ENCODE measurements at places on chromosomes 4 and X.

- DNase-seq, result no peak
These were observed 667.4 kb upstream of the NDST4 start for GRCh38 chr4:115780835-115781234.

DNA sequence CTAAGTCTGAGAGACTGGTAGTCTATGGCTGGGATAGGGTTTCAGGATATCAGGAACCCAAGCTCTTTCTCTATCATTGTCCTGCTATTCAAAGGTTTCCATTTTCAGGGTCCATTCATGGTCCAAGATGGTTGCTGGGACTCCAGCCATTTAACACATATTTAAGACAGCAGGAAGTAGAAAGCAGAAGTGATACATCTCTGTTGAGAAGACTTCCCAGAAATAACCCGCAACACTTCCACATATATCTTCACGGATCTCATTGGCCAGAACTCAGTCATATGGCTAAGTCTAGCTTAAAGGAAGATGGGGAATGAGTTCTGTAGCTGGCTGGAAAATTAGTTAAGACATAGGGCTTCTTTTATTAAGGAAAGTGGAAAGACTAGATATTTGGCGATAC is 23.8 kb downstream of the CTSO start:
- no peak for DNase-seq

GRCh38 chrX:25016938-25017598 is 1.3 kb upstream of the ARX start:
- DNase-seq, result no peak

DNA sequence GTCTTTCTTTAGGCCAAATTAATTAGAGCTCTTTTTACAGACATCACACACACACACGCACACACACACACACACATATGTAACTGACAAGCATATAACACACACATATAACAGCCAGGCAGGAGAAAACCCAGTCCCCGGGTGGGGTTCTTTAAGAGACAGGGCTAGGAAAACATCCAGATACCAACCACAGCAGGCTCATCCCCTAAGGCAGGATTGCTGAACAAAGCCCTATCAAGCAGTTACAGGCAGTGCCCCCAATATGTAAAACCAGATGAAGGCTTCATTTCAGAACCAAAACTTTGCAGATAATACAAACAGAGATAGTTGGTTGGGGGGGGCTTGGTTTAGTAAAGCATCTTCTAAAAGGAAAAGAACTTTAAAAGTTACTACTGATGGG is 18.0 kb upstream of the FAM47E start:
- DNase-seq, result no peak

DNA sequence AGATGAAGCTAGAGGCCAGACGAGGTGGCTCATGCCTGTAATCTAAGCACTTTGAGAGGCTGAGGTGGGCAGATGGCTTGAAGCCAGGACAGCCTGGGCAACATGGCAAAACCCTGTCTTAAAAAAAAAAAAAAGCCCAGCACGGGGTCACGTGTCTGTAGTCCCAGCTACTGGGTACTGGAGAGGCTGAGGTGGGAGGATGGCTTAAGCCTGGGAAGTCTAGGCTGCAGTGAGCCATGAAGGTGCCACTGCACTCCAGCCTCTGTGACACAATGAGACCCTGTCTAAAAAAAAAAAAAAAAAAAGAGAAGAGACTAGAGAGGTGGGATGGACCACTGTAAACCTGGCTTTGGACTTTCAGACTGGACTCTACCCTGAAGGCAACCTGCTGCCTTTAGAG is 10.7 kb upstream of the LRBA start:
- DNase-seq, result no peak

DNA sequence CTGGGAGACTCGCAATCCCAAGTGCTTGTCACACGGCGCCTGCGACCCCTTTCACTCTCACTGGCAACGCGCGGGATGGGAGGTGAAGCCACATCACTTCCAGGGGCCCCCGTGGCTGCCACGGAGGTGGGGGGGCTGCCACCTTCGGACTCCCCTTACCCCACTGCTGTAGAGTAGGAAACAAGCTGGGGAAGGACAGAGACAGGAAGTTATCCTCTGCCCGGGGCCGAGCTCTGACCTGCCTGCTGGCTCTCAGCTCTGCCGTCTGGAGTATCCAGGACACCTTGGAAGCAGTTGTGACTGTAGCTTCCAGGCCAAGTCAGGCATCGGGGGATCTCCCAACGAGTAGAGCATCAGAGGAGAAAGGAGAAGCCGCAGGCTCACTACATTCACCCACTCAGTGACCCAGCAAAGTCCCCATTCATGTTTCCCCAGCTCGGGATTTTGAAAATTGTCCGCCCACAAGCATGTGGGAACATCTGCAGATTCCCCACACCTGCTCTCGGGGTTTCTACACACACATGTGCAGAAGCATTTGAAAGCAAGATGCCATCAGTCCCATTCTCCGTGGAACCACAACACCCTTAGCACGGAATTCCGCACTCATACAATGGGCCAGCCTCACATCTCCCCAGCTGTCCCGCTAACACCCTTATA is 10.8 kb downstream of the PDZD4 start:
- no peak for DNase-seq

DNA sequence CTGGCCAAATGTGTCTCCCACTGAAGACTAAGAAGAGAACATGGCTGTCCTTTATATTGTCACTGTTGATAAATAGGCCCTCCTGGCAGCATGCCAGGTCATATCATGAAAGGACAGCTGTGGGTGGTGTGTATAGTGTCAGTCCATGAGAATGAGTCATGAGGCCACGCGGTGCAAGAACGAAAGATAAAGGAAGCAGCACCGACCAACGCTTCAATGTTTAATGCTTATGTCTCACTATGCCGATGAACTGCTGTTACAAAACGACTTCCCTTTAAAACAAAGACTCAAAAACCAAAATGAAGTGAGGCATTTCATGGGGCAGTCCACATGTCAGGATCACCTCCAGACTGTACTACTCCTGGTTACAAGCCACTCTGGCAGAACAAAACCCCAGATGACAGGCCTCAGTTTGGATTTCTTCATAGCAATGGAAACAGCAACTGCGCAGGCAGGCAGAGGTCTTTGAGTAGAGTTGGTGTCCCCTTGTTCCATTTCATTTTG is 5.2 kb upstream of the TCEANC start:
- no peak for DNase-seq

DNA sequence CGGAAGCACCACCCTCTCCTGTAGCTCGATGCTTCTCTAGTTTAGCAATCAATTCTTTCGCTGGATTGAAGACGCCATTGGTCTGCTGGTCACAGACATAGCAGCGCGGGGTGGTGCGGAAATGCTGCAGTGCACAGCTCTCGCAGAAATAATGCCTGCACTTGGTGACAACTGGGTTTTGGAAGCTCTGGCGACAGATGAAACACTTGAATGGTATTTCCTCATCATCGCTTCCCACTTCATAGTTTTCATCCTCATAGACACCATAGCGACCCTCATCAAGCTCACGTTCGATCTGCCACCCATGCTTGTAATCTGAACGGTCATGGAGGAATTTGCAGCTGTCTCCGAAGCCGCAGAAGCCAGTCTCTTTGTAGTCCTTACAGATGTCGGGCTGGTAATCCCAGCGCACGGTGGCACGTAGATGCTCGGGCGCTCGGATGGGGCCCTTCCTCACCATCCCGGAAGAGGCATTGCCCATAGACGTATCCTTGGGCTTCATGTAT is 854 bp downstream of the RNF113A start:
- no peak for DNase-seq

DNA sequence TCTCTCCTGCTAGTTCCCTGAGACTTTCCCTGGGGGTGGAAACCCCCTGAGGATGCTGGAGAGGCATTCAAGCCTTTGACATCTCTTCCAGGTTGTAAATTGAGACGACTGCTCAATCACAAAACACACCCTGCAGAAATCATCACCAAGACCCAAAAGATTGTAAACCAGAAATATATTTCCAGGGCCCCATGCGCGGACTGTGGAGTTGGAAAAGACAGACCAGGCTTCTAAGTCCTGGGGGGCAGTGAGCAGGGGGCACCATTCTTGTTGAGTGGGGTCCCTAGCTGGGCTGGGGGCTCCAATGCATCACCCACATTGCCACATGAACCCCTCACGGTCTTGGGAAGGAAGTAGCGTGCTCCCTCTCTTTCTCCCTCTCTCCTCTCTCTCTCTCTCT is 87.9 kb upstream of the C4orf50 start:
- DNase-seq, result no peak

- no peak for DNase-seq
These were observed 713 bp upstream of the GATA1 start for GRCh38 chrX:48785540-48786214.

GRCh38 chrX:38959736-38960135 is 158.5 kb downstream of the MID1IP1 start:
- DNase-seq, result no peak

DNA sequence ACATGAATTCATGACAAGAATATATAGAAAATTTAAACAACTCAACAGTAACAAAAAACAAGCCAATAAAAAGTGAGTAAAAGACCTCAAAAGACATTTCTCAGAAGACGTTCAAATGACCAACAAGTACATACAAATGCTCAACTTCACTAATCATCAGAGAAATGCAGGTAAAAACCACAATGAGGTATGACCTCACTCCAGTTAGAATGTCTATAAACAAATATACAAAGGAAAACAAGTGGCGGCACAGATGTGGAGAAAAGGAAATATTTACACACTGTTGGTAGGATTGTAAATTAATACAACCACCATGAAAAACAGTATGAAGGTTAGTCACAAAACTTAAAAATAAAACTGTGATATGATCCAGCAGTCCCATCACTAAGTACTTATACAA is 1033.1 kb downstream of the RAPGEF2 start:
- DNase-seq, result no peak

DNA sequence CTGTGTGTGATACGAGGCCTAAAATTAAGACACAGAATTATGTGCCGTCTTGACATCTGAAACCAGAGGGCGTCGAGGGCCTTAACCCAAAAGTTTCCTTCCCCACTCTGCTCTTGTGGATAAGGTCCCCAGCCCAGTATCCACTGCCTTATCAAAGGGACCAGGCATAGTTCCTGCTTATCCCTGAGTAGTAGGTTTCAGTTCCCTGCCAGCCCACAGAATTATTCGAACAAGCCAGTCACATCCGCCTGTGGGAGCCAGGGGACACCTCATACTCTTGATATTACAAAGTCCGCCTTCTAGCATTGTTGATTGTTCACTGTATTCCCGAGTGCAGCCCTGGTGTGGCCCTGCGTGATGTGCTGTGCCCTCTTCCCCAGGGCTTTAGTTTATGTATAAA is 5.4 kb upstream of the MMRN1 start:
- no peak for DNase-seq

GRCh38 chr4:181908168-181908567 is 335.0 kb upstream of the TENM3 start:
- DNase-seq, result no peak

DNA sequence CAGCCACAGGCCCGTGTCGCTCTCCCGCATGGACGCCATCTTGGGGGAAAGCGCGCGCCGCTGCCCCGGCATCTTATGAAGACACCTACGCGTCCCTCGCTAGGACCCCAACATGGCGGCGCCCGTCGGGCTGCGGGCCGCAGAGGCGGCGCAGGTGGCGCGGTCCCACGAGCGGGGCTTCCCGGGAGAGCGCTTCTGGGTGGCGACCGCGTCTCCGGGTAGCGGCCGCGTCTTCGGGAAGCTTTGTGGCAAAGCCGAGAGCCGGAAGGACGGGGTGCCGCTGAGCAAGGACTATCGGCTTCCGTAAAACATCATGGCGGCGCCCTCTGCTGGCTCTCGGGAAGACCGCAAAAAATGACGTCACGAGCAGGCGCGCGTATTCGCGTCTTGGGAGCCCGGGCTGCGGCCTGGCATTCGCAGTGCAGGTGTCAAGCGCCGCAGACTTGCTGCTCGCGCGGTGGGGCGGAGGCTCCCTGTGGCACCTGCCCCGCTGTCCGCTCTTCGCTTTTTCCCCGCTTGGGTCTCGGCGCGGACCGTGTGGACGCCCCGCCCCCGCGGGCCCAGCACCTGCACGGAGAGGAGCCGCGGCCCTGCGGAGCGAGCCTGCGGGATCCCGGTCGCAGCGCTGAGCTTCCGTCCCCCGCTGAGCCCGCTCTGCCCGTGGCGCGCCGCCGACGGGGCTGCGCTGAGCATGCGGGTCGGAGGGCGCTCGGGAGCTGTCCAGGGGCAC is at the start of gene NELFA:
Gene NELFA (minus strand): TSS at position 54 of the 730 bp plus-strand sequence. CDS start 15 bp downstream, at position 39.
- peak; percentile 94 for DNase-seq

DNA sequence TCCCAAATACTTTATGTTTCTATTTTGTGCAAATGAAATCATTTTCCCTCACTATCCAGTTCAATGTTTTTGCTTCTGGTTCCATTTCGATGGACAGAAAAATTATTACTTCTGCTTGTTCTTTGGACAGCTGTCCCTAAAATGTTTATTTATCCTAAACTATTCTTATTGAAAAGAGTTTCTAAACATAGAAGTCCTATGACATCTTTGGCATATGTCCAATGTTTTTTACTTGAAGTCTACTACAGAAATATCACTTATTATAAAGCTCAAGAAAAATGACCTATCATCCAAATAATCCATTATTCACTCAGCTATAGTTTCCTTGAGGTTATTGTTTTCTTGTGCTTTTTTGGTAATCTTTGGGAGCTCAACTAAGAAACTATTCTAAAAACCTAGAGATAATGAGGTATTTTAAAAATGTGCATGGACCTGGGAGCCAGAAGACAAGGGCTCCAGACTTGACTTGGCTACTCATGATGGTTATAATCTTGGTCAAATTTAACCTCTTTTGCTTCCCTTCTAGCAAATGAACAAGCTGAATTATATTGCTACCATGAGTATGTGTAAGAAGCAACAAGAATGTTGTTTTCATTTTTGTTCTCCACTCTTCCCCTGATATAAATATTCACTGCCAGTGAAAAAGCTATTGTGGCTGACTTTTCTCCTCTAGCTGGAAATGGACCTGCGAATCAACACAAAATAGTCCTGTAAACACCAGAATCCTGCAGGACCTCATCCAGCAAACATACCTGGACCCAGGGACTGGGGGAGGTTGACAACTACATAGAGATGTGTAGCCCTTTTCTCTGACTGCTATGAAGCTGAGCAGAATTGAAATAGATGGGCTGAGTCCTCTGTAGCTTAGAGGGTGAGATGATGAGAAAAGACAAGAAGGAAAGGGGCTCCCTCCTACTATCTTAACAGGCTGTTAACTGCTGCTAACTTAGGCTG is 137.4 kb downstream of the FRYL start:
- DNase-seq, result no peak

GRCh38 chrX:33307911-33308354 is 96.6 kb upstream of the DMD start:
- no peak for DNase-seq

DNA sequence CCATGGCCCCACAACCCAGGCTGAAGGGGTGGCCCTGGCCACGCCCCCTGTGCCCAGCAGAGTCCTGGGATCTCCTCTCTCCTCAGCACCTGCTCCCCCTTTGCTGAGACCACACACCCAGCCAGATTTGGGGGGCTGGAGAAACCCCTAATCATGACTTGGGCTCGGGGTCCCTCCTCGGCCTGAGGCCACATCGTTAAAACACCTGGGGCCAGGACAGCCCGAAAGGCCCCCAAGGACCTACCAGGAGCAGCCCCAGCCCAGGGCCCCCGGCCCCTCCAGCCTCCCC is 116.7 kb downstream of the FAM53A start:
- DNase-seq, result no peak

DNA sequence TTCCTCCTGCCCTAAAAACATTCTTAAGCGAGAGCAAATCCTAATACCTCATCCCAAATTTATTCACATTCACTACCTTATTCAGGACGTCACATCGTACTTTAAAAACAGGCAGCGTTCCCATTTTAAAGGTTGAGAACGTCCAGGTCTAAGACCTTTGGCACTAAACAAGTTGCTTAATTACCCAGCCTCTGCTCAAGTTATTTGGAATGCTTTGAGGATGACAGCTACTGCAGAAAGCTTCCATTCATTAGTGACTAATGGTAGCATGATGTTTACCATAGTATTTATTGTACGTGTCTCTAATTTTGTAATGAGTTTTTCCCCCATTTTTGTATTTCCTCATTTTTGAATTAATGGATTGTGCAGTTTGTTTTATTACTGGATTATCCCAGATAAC is 1.5 kb downstream of the USP38 start:
- DNase-seq, result no peak
